Fibroblast of skin of scalp (primary cell): ENCODE measurements at places on chromosomes 4 and X.
A peak's percentile ranks its signal among the peaks of the same experiment; 100 is the strongest.

DNA sequence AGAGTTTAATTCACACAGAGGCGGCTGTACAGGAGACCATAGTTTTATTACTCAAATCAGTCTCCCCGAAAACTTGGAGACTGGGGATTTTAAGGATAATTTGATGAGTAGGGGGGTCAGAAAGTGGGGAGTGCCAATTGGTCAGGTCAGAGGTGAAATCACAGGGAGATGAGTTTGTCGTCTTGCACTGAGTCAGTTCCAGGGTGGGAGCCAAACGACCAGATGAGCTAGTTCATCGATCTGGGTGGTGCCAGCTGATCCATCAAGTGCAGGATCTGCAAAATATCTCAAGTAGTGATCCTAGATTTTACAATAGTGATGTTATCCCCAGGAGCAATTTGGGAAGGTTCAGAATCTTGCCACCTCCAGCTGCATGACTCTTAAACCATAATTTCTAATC lies 4.0 kb downstream of the ETFDH start:
- no peak for DNase-seq

- peak; percentile 53 for DNase-seq
Measured at GRCh38 chr4:55553441-55554201, 6.9 kb upstream of the CLOCK start.

DNA sequence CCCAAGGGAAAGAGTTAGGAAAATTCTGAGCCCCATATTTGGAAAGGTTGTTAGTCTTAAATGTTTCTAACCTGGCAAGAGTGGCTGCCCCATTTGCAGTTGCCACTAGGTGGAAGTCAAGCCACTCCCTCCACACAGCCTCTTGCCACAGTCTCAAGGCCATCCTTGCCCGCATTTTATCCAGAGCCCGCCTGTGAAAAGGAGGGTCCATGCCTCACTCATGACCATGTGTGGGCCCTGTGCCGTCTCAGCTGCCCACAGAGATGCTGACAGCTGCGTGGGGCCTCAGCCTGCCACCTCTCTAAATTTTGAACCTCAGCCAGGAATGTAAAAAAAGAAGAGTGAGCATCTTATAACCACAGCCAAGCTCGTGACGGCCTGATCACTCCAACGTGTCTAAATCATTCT lies 201.5 kb upstream of the FAM241A start:
- DNase-seq: peak; percentile 53

- no peak for DNase-seq
Measured at GRCh38 chrX:39720945-39721344, 376.8 kb downstream of the BCOR start.

DNA sequence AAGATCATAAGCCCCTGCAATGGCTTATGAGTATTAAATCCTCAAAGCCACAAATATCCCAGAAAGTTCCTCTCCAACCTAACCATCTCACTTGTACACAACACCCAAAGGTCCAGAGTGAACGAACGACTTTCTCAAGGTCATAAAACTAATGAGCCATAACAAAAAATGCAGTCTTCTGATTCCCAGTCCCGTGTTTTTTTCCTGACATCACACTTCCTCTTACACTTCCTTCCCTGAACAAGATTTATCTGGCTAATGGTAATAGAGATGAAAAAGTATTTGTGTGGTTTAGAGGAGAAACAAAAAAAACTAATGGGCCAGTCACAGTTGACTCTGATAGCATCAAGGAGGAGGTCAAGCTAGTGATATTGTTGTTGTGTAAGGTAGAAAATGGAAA lies 99.5 kb upstream of the KLHL13 start:
- DNase-seq: no peak

- DNase-seq: peak; percentile 84
Measured at GRCh38 chr4:124053872-124054538, 657.4 kb downstream of the SPRY1 start.

DNA sequence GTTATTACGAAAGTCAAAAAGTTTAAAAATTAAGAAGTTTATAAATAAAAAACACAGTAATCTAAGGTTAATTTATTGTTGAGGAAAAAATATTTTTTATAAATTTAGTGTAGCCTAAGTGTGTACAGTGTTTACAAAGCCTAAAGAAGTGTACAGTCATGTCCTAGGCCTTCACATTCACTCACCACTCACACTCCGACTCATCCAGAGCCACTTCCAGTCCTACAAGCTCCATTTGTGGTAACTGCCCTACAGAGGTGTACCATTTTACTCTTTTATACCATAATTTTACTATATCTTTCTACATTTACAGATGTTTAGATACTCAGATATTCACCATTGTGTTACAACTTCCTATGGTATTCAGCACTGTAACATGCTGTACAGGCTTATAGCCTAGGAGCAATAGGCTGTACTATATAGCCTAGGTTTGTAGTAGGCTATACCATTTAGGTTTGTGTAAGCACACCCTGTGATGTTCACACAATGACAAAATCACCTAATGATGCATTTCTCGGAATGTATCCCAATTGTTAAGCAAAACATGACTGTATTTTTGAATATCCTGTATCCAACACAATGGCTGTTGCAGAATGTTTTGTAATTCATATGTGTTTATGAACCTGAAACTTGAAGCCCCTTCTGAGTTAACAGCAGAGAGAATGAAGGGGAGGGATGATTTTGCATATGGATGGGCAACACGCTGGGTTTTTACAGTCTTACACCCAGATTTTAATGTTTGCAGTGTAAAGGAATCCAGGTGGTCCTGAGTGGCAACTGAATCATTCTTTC lies 3.1 kb downstream of the PPBP start:
- DNase-seq: no peak

- no peak for DNase-seq
Measured at GRCh38 chr4:6448476-6449170, 23.8 kb downstream of the PPP2R2C start.

- DNase-seq: no peak
Measured at GRCh38 chrX:130714135-130714534, 188.9 kb downstream of the ENOX2 start.

DNA sequence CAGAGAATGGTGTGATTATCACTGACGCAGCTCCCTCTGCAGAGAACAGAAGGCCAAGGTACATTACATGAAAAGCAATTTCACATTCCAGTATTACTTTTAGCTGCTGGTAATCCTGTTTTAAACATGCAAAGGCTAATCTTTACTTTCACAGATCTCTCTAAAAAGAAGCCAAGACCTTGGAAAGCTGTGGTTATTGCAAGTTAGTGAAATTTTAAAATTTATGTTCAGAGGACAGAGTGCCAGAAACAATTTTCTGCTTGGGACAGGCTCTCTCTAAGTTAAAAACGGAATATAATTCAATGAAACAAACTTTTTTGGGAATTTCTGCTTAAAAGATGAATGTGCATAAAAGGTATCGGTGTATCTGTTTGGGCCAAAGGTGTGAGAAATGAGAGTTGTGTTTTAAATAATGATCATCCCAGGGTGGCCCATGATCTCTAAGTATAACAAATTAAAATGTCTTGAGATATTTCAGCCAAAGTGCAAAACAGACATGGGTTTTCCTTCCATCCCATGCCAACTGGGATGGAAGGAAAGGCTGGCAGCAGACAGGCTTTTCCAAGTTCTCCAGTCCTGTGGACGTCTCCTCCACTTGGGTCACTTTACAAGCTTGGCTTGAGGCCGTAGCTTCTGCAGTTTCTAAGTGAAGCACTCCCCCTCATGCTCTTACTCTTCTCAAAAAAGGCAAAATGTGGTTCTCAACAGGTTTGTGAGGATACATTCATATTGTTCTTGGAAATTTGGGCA lies 118.0 kb downstream of the DRD5 start:
- DNase-seq: no peak

- DNase-seq: no peak
Measured at GRCh38 chr4:84455697-84456096, 43.4 kb downstream of the NKX6-1 start.

- peak; percentile 78 for DNase-seq
Measured at GRCh38 chrX:54540289-54540688, 10.3 kb downstream of the GNL3L start.

DNA sequence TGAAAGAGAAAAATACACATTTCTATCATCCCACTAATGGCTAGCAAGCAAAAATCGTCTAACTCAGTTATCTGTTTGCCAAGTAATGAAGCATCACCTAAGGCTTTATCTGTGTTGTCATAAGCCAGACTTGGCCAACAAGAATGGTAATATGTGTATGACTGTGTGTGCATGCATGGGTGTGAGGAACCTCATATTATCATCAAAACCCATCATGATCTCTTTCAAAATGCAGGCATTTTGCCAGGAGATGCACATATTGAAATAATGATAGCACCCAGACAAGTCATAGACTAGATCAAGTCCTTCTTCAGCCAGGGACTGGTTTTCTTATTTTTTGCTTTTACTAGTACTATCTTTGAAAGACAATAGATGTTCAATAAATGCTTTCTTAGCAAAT lies 172.5 kb upstream of the FMR1 start:
- no peak for DNase-seq

DNA sequence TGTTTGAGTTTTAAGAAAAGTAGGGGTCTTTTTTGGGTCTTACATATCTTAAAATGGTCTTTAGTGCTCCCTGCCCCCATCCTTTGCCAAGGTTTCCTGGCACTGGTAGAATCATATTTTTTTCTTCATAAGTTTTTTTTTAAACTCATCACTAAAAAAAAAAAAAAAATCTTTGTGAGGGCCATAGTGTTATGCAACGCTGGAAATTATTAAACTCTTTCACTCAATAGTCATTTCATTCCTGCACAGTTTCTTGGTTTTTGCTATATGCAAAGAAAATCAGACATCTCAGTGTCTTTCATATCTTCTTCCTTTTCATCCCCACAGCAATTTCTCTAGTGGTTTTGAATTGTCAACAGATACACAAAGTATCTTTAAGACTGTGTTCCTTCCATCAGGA lies 95.6 kb downstream of the TMA16 start:
- no peak for DNase-seq

- no peak for DNase-seq
Measured at GRCh38 chr4:152011469-152011868, 250.7 kb upstream of the GATB start.

DNA sequence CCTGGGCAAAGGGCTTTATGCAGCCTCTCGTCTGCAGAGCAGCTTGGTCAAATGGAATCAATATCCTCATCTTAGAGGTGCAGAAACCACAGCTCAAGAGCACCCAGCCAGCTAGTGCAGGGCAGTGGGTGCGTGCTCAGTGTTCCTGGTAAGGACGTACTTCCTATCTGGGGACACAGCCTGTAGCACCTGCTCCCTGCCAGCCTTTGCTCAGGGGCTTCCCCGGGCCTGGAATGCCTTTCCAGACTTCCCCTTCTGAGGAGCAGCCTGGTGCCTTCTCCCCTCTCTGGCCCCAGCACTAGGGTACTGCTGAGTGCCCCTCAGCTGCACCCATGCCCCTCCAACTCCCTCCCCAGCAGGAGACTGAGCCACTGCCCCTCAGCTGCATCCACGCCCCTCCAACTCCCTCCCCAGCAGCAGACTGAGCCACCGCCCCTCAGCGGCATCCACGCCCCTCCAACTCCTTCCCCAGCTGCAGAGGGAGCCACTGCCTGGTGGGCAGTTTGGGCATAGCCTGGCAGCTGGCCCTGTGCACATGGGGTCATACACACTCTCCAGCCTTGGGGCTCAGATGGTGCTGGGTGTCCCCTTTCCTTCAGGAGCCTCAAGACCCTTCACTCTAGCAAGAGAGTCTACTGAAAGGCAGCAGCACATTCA lies 42.2 kb upstream of the AFAP1 start:
- no peak for DNase-seq

DNA sequence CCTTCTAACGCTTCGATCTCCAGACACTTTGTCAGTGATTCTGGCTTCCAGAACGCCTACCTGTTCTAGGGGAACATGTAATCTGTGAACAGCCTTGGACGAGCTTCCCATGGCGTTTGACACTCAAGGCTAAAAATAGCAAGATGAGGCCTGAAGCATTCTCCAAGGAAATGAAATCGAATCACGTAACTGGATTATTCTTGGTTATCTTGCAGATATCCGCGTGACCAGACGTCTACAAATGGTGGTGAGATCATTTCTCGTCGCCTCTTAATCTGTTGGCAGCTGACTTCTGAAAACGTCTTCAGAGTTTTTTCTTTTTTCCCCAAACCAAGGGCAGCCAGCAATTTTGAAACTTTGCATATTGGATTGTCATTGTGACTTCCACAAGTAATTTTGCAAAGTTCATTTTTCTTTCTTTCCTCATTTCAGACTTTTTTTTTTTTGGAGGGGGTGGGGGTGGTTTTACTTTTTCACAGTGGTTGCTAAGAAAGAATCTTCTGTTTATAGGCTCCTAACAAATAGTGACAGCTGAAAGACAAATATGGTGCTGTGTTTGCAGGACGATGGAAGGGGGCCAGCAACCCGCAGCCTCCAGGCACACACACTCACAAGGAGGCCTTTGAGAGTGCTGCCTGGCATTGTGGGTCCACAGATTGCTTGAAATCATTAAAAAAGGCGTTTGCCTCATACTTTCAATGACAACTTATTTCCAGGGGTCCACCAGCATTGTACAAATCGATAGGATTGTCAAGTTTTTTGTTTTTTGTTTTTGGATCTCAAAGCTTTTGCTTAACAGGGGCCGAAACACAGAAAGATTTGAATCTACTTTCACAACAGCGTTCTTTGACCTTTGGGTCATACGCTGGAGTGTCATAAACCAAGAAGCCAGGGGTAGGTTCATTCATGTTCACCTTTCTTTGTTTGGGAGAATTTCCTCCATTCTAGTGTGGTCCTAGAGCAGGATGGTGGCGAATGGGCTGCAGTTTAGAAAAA lies 32.4 kb upstream of the PDLIM3 start:
- DNase-seq: peak; percentile 24

GRCh38 chr4:158053086-158053485 lies 119.7 kb downstream of the GASK1B start:
- DNase-seq: peak; percentile 7

DNA sequence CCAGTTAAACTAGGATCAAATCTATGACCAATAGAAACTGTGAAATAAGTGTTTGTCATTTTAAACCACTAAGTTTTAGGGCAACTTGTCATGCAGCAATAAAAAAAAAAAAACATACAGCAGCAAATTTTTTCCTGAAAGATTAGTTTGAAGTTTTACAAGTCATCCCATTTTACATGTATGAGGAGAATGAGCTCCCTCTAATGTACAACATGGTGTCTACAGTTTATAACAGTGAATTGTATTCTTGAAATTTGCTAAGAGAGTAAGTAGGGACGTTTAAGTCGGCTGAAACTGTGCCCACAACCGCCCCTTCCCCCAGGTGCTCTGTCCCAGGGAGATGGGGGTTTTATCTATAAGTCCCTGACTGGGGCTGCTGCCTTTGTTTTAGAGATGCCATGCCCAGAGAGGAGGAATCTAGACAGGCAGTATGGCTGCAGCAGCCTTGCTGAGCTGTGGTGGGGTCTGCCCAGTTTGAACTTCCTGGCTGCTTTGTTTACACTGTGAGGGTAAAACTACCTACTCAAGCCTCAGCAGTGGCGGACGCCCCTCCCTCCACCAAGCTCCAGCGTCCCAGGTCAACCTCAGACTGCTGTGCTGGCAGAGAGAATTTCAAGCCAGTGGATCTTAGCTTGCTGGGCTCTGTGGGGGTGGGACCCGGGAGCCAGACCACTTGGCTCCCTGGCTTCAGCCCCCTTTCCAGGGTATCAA lies 499.3 kb upstream of the CT83 start:
- no peak for DNase-seq

GRCh38 chr4:14915018-14915417 lies 87.3 kb upstream of the CPEB2 start:
- DNase-seq: no peak
